ENCODE measurements at places on chromosomes 6 and 20. TPM values are rescaled to one million over a fixed set of nuclear protein-coding genes. Genes with fewer than 3 reads are reported as not detected.

Gene ECT2L
- under 0.01 TPM for total RNA-seq

Gene GABRR1
- not detected for total RNA-seq

Gene POLR3F
- total RNA-seq: 10.8 TPM

Gene BMP2
- total RNA-seq: 8.8 TPM

Gene KIF16B
- 18.0 TPM for total RNA-seq

Gene COL9A3
- 0.26 TPM for total RNA-seq

Gene NFYA
- total RNA-seq: 14.8 TPM

Gene TSBP1
- total RNA-seq: not detected

Gene PROKR2
- not detected for total RNA-seq

Gene ARHGAP40
- total RNA-seq: not detected

Gene TINAG
- total RNA-seq: not detected

Gene CAGE1
- 0.06 TPM for total RNA-seq

Gene FKBP5
- 4.9 TPM for total RNA-seq
